ENCODE measurements at places on chromosomes 16 and 17.

DNA sequence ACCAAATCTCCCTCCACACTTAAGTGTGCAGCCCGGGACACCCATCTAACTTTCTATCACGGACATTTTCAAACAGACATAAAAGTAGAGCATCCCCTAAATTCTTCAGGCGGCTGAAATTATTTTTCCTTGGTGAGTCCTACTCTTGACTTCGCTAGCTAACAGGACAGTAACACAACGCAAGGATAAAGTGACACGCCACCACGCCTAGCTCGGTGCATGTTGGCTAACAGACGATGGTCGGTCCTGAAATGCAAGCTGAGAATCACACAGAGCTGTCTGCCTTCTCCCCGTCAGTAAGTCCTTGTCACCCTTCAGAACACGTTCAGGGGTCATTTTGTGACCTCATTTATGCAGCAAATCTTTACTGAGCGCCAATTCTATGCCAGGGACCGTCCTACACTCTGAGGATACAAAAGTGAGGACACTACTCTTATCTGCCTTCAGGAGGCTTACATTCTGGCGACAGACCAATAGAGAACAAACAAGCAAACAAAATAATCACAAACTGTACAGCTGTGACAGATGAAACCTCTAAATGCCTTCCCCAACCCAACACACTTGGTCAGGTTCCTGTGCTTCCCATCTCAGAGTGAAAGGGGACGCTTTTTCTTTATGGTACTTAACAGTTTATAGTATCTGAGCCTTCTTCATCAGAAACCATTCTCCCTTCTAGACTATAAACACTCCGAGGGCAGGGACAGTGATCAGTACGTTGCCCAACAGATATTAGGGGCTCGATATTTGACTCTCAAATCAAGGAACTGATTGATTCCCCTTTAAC lies 1.3 kb downstream of the NTAN1 start:
- peak; percentile 14 for DNase-seq

GRCh38 chr16:11743308-11744074 lies 834 bp upstream of the TXNDC11 start:
- DNase-seq: peak; percentile 44

GRCh38 chr17:36092230-36092629 lies 2.3 kb upstream of the CCL3 start:
- no peak for DNase-seq

- DNase-seq: no peak
These were observed 75.0 kb upstream of the WSB1 start for GRCh38 chr17:27218719-27219488.

DNA sequence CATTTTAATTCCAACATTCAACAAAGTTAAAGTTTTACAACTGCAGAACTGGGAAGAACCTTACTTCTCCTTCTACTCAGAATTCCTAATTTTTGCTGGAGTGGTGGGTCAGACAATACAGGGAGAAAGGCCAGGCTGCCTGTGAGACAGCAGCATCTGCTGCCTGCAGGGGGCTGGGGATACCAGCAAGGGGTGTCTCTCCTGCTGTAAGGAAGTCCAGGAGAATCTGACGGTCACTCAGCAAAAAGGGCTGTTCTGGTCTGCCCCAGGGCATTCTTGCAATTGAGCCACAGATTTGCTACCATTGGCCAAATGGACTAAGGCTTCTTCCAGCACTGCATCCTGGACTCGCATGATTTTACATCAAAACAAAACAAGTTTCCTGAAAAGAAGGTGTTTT lies 426.6 kb upstream of the CDH11 start:
- peak; percentile 56 for DNase-seq

GRCh38 chr17:2056206-2057174 lies 1.6 kb downstream of the HIC1 start:
- DNase-seq: peak; percentile 71

DNA sequence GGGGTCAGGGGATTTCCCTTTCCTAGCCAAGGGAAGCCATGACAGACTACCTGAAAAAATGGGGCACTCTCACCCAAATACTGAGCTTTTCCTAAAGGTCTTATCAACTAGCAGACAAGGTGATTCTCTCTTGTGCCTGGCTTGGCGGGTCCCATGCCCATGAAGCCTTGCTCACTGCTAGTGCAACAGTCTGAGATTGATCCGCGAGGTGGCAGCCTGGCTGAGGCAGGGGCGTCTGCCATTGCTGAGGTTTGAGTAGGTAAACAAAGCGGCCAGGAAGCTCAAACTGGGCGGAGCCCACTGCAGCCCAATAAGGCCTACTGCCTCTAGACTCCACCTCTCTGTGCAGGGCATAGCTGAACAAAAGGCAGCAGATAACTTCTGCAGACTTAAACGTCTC lies 152.6 kb upstream of the PMFBP1 start:
- no peak for DNase-seq

- DNase-seq: peak; percentile 42
These were observed 44.4 kb downstream of the PPL start for GRCh38 chr16:4892361-4893102.

DNA sequence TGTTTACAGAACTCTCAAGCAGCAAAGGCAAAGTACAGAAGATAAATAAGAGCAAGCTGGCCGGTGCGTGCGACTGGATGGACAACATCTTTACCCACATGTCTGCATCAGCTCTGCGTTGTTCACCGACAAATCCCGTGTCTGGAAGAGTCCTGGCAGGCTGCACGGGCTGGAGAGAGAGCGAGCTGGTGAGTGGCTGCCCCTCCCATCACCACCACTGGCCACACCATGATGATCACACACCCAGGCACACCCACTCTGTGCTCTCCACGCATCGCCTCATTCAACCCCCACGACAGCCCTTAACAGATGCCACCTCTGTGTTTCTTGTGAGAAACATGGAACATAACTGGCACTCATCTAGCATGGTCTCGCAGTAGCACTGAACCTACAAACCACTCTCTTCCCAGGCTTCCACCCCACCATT lies 59.2 kb downstream of the ANKRD11 start:
- no peak for DNase-seq

GRCh38 chr16:66224626-66225025 lies 141.9 kb upstream of the CDH5 start:
- no peak for DNase-seq

DNA sequence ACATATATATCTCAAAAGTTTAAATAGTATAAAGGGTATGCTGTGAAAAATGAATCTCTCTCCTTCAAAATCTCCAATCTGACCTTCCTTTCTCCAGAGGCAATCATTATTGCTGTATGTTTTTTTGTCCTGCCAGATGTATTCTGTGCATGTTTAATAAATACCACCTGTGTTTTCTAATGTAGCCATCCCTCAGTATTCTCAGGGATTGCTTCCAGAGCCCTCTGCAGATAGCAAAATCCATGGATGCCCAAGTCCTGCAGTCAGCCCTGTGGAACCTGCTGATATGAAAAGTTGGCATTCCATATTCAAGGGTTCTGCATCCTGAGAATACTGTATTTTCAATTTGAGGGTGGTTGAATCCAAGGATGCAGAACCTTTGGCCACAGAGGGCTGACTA lies 42.9 kb downstream of the BPTF start:
- no peak for DNase-seq

All from fibroblast of skin of right biceps (primary cell).